ENCODE measurements at places on chromosomes 2 and 18.
A peak's percentile ranks its signal among the peaks of the same experiment; 100 is the strongest.

DNA sequence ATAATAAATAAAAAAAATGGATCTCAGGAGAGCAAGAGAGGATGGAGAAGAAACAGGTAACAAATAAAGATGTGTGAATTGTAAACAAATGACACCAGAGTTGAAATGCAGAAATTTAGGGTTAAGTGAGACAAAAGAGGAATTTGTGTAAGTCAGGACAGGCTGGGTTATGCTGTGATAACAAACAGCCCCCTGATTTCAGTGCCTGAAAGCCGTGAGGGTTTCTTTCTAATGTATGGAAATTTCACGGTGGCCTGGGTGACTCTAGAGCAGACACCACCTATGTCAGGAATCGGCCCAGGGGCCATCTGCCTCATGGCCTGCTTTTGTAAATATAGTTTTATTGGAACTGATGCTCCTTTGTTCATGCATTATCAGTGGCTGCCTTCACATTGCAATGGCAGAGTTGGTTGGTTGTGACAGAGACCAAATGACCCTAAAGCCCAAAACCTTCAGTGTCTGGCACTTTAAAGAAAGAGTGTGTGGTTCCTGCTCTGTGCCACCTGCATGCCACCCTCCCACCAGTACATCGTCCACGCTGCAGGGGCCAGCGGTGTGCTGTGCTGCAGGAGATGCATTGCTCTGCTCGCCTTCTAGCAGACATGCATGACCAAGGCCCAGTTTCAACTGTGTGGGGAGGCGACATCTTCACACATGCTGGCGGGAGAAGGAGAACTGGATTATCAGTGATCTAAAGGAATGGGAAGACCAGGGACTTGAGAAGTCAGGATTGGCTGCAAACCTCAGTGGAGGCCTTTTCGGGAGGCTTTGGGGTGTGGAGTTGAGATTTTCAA is 221.2 kb upstream of the APCDD1 start:
- no peak for DNase-seq

DNA sequence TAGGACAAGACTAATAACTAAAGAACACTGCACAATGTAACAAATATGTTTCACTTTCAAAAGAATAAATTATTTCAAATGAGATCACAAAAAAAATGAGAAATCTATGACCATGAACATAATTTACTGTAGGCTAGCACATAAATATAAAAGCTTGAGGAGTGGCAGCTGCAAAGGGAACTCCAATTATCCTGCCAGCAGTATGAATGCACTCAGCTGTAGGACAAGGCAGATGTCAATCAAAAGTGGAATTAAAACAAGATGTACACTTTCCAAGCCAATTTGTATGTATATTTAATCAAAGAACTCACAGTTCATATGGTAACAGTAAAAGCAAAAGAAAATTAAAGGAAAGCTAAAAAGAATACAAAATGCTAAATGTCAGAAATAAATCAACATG is 76.6 kb upstream of the NCKAP5 start:
- DNase-seq, result no peak

DNA sequence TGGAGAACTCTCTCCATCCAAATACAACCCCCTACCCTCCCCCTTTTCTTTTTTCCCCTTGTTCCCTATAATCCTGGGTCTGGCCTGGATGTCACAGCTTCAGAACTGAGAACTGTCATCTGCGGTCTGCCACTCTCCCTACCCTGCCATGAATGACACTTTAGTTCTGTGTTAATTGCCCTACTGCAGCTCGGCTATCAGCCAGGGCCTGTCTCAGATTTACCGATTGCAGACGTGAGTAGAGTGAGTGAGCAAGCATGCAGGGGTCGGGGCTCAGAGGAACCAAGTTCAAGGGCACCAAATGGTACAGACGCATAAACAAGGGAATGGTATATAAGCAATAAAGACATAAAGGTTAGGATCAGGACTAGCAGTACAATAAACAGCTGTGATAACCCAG is 967.8 kb downstream of the BCL11A start:
- peak; percentile 5 for DNase-seq

DNA sequence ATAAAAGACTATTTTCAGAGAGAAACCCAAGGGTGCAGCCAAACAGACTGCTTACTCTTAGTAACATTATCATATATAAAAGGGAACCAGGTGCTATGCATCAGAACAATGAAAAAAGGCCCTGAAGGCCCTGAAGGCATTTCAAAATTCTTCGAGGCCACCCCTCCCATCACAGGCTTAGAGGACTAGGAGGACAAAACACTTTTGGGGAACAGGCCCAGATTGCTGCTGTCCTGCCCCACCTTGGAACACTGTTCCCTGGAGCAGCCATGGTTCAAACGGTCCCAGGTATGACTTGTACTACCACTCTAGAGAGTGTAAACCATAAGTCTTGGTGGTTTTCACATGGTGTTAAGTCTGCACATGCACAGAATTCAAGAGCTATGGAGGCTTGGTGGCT is 2183.1 kb upstream of the CELF4 start:
- no peak for DNase-seq

- no peak for DNase-seq
Observed at GRCh38 chr2:60053791-60054190, 499.7 kb downstream of the BCL11A start.

GRCh38 chr2:69147841-69148533 is 135.0 kb downstream of the ANTXR1 start:
- no peak for DNase-seq

GRCh38 chr2:112137516-112138158 is 548 bp upstream of the FBLN7 start:
- no peak for DNase-seq

DNA sequence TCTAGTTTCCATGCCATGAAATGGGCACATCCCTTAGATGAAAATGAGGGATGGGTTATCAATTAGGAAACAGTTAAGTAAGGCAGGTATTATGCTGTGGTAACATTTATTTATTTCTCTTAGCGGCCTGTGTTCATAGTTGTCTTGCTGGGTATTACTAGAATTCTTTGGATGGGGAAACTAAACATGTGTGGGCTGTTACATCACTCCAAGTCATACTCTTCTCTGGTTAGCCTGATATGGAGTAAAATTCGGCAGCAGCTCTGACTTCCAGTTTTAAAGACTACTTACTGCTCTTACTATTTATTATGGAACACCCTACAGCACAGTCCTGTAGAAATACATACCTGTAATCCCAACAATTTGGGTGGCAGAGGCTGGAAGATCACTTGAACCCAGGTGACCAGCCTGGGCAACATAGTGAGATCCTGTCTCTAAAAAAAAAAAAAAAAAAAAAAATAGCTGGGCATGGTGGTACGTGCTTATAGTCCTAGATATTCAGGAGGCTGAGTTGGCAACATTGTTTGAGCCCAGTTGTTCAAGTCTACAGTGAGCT is 33.1 kb upstream of the RASGRP3 start:
- no peak for DNase-seq

- no peak for DNase-seq
Observed at GRCh38 chr18:31258789-31259188, 59.2 kb upstream of the DSG1 start.

DNA sequence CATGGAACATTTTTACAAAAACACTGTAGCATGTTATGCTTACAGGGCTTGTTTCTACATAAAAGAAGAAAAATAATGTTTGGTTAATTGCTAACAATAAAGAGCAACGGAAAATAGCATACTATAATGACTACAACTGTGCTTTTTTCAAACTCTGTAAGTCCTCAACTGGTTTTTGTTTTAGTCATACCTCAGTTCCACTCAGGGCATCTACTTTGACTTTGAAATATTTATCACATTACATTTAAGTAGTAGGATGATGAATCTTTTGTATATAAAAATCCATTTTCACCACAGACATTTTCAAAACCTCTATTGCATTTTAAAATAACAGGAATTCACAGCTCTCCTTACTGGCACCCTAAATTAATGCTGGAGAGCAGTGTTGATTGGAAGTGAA is 8.3 kb downstream of the SATB2 start:
- no peak for DNase-seq

DNA sequence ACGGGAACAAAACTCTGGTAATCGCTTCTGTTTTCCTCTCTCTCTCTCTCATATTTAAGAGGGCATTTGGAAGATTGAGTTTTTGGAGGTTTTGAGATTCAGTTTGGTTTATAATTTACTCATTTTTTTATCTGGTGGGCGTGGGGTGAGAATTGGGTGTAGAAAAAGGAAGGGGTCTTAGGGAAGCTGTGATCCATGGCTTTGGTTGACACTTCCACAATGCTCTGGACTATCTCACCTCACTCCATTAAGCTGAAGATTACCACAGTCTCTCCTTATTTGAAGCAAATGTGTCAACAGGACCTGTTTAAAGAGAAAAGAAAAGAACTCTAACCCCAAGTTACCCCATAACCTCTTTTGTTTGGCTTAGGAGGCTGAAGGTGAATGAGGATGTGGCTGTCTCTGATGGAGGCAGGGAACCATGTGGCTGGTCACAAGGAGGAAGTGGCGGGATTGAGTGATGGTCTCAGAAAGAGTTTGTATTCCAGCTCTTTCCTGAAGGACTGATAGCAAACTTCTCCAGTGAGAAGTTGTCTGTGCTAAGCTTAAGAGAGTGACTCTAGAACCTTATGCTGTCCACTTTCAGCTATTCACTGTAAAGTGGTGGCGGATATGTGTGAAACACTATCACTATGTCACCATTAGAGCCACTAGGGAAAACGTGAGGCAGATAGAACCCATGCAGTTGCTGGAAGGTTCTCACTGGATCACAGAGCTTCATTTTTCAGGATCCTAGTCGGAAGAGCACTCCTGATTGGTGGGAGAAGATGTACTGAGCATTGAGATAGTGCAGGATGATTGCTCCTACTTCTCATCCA is 934 bp downstream of the ZNF804A start:
- no peak for DNase-seq

DNA sequence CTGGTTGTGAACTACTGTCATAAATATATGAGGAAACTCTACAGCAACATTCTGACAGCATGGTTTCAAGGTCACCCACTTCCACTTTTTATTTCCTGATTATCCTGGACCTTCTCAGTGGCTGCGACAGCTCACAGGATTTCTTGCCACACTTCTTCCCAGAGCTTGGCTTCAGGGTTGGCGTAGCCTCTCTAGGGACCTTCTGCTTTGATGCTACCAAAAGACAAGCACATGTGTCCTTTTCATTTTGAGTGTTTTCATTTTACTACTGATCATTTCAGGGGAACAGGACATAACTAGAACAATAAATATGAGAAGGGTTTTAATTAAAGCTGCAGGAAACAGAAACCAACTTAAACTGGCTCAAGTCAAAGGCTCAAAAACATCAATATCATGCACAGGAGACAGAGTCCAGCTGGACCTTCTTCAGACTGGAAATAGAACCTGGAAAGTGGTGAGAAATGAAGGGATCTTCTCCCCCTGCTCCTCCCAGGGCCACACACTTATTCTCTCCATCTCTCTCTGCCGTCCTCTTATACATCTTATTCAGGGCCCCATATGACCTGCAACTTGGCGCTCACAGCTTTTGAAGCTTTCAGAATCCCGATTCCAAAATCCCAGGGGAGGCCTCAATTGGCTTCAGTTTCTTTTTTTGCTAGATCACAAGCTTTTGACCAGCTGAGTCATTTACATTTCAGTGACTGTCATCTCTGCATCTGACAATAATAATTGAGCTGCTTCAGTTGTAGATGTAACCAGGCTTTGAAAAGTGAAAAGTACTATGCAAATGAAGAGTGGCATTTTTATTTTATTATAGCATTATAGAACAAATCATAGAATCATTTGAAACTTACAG is 9.7 kb downstream of the VIT start:
- DNase-seq, result no peak

DNA sequence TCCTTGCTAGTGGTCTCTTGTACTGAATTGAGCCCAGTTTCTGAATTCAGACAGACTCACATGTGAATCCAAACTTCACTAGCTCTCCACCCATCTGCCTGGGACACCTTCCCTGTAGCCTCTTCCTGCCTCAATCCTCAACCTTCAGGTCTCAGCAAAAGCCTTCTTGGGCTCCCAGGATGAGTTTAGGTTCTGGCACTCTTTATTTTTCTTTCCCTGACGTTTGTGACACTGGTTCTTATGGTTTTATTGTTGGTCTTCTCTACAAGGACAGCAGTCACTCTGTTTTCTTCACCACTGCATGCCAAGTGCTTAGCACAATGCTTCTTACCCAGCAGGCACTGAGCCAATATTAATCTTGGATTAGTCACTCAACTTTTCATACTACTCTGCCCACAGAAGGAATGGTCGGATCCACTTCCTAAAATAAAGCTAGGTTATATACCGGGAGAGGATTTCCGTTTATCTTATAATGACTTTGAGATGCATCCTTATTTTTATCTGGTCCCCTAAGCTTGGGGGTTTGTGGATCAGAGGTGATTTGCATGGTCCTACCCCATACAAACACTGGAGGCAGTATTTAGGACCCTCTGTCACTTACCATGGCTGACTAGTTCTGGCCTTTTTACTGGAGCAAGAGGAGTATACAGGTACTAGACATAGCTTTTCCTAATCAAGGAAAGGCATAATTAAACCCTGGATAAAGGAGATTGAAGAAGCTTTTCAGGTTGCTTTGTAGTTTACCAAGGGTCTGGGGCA is 186.3 kb downstream of the MYCN start:
- DNase-seq, result no peak

DNA sequence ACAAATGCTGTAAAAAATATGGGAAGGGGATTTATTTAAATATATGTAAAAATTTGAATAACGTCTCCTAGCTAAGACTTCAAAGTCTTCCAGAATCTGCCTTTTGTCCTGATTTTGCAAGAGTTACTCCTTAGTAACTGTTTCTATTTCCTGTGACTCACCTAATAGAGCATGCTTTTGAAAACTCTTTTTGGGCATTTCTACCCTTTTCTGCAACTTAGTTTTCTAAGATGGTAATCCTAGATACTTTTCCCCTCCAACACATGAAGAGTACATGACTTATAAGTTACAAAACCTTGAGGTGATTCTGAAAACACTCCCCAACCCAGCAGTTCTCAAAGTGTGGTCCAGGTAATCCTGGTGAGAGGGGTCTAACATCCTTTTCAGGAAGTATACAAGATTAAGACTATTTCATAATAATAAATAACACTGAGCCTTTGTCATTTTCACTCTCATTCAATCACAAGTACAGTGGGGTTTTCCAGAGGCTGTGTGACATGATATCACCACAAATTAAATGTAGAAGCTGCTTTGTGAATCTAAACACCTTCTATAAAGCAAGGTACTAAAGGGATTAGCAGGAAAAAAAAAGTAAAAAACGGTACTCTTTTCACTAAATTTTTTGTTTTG is 31.9 kb downstream of the PPP4R3B start:
- no peak for DNase-seq

DNA sequence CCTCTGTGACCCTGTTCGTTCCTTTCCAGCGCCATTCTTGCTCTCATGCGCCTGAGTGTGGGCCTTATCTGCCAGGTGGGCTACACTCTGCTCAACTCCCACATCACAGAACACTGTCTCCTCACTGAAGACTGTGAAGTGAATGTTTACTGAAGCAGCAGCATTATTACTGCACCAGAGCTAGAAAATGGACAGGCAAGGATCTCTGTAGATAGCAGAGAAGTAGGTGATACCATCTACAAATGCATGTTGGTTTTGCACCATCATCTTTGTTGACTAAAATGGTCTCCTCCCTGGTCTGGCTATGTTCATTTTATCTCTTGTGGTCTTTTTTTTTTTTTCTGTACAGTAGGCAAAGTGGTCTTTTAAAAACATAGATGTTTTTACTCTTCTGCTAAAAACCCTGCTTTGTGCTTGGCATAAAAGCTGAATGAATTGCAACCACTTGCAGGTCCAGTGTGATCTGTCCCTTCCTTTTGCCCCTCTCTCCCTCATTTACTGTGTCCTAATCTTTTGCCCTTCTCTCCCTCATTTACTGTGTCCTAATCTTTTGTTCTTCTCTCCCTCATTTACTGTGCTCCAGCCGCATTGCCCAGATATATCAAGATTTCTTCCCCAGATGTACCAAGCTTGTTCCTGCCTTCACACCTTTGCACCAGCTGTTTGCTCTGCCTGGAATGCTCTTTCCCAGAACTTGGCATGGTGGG is 35.4 kb downstream of the BABAM2 start:
- no peak for DNase-seq

All from NCI-H1092 (cell line).